Activated CD8-positive, alpha-beta memory T cell treated with anti-CD3 and anti-CD28 coated beads for 48 hours (primary cell): ENCODE measurements at places on chromosomes 13 and 19.

- no peak for DNase-seq
Measured at GRCh38 chr19:10611907-10612306, 13.4 kb upstream of the SLC44A2 start.

DNA sequence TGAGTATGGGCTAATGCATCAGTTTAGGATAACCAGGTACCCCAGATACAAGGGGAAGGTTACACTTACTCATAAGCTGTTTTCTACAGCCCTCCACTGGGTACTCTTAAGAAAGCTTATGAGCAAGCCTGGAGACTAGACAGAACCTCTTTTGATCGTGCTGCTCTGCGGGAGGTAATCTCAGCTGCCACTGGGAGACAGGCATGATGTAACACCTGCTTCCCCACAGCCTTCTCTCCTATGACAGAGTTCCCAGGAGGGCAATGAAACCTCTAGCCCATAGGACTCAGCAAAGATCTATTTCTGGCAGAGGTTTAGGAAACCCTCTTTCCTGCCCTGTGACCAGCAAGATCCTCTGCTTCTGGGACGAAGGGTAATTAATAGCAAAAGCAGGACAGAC is 65.6 kb downstream of the WASF3 start:
- DNase-seq, result no peak

DNA sequence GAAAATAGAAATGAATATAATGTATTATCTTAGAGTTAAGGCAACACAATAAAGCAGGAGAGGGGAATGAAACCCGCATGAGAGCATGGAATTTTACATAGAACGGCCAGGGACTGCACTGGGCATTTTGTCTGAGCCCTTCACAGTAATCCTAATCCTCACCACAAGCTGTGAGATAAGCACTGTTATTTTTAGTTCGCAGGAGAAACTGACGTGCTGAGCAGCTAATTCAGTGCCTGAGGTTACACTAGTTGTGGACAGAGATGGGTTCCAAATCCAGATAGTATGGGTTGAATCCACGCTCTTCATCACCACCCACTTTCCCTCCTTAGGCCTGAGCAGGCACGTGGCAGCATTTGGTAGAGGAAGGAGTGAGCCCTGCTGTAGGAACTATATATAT is 24.8 kb upstream of the ZNF527 start:
- DNase-seq, result no peak

GRCh38 chr13:39818953-39819352 is 163.5 kb downstream of the COG6 start:
- DNase-seq, result no peak

DNA sequence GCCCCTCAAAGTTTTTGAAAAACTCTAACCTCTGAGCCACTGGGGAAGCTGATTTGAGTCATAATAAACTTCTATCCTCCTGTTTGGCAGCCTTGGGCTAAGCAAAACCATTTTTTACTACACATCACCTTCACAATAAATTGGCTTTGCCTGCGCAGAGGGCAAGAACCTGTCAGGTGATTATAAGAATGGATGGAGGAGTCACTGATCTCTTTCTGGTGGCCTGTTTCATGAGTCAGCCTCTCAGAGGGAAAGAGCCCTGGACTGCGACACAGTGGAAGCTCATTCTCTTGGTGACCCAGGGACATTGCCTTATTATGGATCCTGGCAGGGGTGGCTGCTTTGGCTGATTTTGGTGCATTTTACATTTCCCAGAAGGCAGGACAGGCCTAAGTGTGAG is 17.5 kb upstream of the PSG9 start:
- no peak for DNase-seq

GRCh38 chr19:56637976-56638555 is 4.9 kb upstream of the SMIM17 start:
- DNase-seq, result peak; percentile 9

DNA sequence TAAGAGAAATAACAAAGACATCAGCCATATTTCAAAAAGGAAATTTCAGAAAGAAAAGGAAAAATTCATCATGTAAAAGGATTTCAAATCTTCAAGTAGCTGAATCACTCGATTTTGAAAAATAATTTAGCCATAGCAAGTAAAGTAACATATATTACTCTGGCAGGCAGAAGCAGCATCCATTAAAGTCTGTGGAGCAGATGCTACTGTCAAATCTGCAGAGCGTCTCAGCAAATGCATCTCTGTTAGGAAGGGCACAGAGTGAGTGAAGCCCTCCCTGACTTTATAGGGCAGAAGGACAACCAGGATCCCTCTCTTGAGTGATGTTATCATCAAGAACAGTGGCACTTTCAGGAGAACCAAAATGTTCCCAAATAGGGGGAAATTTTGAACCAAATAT is 445.5 kb downstream of the EFNB2 start:
- no peak for DNase-seq

DNA sequence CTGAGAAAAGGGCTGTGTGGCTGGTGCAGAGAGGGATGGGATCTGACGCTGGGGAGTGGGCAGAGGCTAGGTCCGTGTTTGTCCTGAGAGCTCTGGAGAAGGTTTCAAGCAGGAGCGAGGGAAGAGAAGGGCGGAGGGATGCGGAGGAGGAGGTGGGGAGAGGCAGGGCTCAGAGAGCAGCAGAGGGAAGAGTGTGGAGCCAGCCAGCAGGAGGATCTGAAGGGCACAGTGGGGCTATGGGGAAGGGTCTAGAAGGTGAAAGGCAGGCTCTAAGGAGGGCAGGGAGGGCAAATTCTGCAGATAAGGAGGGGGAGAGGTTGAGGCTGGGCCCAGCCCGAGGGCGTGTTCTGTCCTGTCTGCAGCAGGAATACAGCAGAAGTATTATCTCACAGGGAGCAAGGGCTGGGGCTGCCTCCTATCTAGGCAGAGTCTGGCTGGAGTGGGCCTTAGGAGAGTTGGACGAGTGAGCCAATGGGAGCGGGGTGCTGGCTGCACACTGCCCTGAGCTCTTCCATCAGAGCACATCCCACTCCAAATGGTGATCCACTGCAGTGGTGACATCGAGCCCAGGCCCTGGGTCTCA is 6.1 kb downstream of the AP2A1 start:
- DNase-seq, result no peak

DNA sequence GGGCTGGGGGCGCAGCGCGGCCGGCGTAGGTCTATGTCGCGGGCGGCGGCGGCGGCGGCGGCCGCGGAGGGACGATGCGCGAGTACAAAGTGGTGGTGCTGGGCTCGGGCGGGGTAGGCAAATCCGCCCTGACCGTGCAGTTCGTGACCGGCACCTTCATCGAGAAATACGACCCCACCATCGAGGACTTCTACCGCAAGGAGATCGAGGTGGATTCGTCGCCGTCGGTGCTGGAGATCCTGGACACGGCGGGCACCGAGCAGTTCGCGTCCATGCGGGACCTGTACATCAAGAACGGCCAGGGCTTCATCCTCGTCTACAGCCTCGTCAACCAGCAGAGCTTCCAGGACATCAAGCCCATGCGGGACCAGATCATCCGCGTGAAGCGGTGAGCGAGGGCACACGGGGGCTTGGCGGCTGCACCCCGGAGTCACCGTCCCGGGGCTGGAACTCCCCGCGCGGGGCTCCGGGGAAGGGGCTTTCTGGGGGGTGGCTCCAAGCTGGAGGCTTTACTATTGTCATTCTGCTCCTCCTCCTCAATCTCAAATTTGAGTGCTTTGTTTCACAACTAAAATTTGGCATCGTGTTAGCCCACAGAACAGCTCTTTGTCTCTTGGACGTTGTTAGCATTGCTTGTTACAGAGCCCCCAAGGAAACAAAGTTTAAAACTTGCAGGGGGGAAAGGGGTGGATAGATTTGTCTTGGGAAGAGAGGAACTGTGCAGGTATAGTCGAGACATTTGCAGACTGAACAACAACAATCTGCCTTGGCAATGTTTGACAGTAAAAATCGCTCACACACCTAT is 630 bp downstream of the RAP2A start:
- DNase-seq, result peak; percentile 19

- no peak for DNase-seq
Measured at GRCh38 chr13:114070098-114070799, 62.2 kb downstream of the RASA3 start.

DNA sequence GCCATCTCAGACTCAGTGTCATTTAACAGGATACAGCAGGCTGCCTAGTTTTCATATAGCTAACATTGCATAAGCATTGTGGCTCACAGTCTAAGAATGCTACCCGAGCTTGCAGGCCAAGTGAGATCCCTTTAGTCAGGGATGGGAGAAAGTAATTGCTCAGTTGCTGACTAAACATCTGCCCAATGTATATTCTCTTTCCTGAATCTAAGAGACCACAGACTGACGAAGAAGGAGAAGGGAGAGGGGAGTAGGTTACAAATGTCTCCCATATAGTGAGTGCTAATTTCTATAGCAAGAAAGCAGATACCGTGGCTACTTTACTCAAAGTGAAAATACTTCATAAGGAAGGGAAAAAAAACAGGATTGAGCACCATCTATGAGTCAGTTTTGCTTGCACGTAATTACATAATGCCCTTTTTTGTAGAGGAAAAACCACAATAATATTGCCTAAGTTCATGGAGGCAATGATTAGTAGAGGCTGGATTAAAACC is 453.9 kb downstream of the COG6 start:
- DNase-seq, result no peak

- DNase-seq, result no peak
Measured at GRCh38 chr19:48856921-48857320, 11.5 kb downstream of the PLEKHA4 start.

DNA sequence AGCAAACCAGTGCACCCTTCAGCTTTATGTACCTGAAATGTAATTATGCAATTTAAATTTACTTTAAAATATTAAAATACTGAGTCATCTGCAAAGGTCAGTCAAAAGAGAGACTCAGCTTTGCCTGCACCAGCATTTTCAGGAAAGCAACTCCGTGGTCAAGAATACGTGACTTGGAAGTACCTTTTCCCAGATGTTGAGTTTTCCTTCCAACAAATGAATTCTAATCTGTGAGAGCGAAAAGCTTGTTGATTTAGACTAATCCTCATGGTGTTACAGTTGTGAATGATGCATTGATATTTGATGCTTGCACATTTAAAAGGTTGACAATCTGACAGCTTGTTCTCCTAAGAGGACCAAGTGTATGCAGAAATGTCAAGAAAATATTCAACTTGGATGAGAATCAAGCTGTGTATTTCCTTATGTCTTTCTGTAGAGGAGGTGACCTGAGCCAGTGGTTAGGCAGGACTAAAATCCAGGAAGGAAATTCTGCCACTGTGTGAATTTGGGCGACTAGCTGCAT is 270.4 kb downstream of the ABCC4 start:
- no peak for DNase-seq

- no peak for DNase-seq
Measured at GRCh38 chr13:112473818-112474217, 97.7 kb downstream of the SPACA7 start.

- DNase-seq, result no peak
Measured at GRCh38 chr13:21800837-21801616, 130.2 kb downstream of the FGF9 start.

- no peak for DNase-seq
Measured at GRCh38 chr13:84479656-84480055, 597.4 kb upstream of the SLITRK1 start.

DNA sequence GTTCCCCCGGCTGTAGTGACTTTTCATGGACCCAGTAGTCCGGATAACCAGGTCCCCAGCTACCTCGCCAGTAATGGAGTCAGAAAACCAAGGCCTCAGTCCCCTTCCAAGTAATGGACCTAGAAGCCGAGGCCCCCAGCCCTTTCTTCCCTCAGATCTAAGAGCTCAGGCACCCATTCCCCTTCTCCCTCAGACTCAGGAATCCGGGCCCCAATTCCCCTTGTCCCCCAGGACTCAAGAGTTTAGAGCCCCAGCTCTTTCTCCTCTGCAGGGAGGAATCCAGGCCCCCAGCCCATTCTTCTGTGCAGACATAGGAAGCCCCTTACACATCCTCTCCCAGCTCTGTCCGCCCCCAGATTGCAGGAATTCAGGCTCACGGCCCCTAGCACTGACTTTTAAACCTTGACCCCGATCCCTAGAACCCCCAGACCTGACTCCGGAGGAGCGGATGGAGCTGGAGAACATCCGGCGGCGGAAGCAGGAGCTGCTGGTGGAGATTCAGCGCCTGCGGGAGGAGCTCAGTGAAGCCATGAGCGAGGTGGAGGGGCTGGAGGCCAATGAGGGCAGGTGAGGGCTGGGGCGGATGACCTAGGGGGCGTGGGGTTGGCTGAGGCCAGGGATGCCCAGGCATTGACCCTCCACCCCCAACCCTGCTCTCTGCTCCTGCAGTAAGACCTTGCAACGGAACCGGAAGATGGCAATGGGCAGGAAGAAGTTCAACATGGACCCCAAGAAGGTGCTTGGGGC is 938 bp downstream of the CYTH2 start:
- no peak for DNase-seq

GRCh38 chr13:38415233-38415632 is 65.6 kb downstream of the UFM1 start:
- no peak for DNase-seq

DNA sequence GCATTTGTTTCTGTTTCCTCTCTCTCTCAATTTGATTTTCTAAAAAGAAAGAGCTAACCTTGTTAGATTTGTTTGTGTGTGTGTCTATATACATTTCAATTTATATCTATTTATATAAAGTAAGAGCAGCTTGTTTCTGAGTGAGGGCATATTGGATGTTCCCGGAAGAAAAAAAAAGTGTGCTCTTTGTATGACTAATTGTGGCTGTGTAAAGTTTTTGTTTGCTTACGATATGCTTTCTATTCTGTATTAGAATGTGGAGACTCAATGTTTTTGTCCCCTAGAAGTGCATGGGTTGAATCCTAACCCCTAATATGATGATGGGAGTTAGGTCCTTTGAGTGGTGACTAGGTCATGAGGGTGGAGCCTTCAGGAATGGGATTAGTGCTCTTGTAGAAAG is 66.6 kb upstream of the C1QTNF9B start:
- no peak for DNase-seq

- DNase-seq, result no peak
Measured at GRCh38 chr19:29239213-29239776, 26.3 kb upstream of the UQCRFS1 start.

- no peak for DNase-seq
Measured at GRCh38 chr19:17881701-17882100, 10.0 kb downstream of the SLC5A5 start.

GRCh38 chr19:29040951-29041350 is 172.0 kb downstream of the UQCRFS1 start:
- DNase-seq, result no peak

- no peak for DNase-seq
Measured at GRCh38 chr19:4557971-4558941, 1.2 kb downstream of the SEMA6B start.

GRCh38 chr19:57280962-57281400 is 696 bp downstream of the ZNF460 start:
- DNase-seq, result no peak

DNA sequence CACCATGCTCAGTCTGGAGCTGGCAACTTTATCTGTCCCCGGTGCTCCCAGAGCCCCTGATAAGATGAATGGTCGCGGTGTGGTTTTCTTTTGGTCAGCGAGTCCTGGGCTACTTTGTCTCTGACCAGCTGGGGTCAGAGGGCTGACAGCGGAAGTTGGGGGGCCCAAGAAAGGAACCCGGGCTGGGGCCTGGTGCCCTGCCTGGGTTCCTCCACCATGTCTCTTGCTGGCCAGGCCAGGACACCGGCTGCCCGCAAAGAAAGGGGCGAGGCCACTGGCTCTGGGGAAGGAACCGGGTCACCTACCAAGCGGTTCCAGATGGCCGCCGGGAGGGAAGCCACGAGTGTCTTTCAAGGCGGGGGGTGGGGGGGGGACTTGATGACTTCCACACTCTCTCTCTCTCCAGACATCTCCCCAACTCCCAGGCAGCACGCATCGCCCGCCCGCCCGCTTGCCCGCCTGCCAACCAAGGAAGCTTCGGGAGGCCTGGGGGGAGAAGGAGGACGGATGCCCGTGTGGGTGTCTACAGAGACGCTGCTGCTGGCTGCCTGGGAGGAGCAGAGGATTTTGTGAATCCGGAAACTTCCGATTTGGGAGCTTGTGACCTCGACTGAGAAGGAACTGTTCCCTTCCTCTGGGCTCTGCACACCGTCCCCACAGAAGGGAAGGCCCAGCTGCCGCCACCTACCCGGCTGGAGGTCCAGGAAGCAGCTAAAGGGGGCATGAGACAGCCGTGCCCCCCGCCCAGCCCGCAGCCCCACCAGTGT is 1.1 kb downstream of the PIP5K1C start:
- DNase-seq, result no peak
